NCI-H524 treated with DMSO at 0.1 percent for 48 hours (cell line): ENCODE measurements at places on chromosomes 2 and 18.

- no peak for DNase-seq
These were observed 8.3 kb downstream of the CTAGE1 start for GRCh38 chr18:22409445-22409844.

- no peak for DNase-seq
These were observed 265.3 kb downstream of the SETBP1 start for GRCh38 chr18:44945888-44946401.

GRCh38 chr2:223930103-223930976, 14.8 kb downstream of the WDFY1 start:
- no peak for DNase-seq

DNA sequence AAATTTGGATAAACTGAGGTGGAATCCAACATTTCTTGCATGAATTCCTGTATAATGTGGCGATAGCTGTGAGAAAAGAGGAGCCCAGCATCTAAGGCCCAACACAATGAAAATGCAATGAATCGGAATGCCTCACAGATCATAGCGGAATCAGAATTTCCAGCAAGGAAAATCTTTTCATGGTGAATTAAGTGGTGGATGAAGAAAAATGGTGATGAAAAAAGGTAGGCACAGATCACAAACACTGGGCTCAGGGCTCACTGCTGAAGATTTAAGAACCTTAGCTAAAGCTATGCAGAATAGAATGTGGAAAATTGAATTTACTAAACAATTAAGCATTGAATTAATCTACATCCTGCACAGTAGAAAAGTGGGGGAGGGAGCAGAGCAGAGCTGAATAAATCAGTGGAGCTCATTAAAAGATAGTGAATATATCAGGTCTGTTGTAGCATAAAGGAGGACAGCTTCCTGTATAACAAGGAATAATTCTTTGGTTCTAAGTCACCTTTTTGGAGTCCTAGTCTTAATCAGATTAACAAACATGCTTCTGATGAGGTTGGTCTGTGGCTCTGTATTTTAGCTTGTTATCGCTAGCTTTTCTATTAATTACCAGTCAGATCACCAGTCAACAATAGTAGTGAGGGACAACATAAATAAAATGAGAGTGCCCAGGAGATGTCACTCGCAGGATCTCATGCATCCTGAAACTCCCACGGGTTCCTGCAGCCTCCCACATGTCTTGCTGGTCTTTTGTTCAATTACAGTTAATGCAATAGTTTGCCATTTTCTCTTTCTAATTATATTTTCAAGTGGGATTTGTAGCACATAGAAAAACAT, 27.0 kb downstream of the MEIS1 start:
- DNase-seq, result no peak

DNA sequence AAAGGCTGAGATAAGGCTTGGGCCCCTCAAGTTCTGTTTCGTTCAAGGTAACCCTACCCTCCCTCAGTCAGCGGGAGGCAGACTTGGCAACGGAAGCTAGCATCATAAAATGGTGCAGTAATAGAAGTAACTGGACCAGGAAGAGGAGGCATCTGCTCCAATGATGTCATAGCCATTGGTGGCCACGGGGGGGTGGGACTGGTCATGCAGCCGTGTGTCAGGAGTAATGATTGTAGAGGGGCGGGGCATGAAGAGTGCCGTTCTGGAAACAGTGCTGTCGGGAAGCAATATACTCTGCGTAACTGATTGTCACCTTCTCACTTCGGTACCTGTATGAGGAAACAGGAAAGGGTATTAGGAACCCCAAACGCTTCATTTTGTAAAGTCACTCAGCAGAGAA, 6.9 kb upstream of the POLR2D start:
- no peak for DNase-seq

GRCh38 chr2:178285287-178285615, 90.9 kb downstream of the OSBPL6 start:
- no peak for DNase-seq

- DNase-seq, result no peak
These were observed 90.3 kb downstream of the DTNA start for GRCh38 chr18:34800381-34800780.

- DNase-seq, result no peak
These were observed 129.1 kb downstream of the NRP2 start for GRCh38 chr2:205811387-205811786.

DNA sequence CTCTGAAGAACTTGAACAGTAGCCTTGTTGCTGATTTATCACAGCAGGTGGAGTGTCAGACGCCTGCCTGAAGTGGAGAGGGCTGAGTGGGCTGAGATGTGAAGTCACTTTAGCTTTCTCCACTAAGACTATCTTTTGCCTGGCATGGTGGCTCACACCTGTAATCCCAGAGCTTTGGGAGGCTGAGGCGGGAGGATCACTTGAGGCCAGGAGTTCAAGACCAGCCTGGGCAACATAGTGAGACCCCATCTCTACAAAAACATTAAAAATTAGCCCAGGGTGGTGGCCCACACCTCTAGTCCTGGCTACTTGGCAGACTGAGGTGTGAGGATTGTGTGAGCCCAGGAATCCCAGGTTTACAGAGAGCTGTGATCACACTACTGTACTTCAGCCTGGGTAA, 60.6 kb upstream of the TTC39C start:
- no peak for DNase-seq

DNA sequence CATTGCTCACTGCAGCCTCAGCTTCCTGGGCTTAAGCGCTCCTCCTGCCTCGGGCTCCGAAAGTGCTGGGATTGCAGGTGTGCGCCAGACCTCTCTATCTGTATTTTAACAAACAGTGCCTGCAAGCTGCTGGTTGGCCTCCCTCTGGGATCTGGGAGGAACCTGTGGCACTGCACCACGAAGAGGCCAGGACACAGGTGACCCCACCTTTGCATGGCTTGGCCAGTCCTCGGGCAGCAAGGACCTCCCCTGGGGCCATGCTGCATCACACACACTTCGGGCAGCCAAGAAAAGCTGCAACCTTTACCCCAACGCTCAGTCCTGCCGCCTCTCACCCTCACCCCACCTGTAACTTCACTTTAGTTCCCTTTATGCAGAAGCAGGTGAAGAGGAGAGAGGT, 70.0 kb downstream of the PXDN start:
- DNase-seq, result no peak

- DNase-seq, result no peak
These were observed 451.8 kb downstream of the TGIF1 start for GRCh38 chr18:3901811-3902210.

GRCh38 chr18:74081966-74082741, 65.5 kb downstream of the FBXO15 start:
- DNase-seq, result no peak

- no peak for DNase-seq
These were observed 329.1 kb upstream of the CNTNAP5 start for GRCh38 chr2:123696021-123696420.

- DNase-seq, result no peak
These were observed 9.1 kb upstream of the SEMA4C start for GRCh38 chr2:96878796-96879544.

- DNase-seq, result no peak
These were observed 868 bp downstream of the INO80D start for GRCh38 chr2:206084870-206085741.

- DNase-seq, result peak; percentile 10
These were observed 9.8 kb upstream of the ZNF397 start for GRCh38 chr18:35231052-35231451.

GRCh38 chr2:143649226-143649740, 520.1 kb downstream of the ARHGAP15 start:
- no peak for DNase-seq

DNA sequence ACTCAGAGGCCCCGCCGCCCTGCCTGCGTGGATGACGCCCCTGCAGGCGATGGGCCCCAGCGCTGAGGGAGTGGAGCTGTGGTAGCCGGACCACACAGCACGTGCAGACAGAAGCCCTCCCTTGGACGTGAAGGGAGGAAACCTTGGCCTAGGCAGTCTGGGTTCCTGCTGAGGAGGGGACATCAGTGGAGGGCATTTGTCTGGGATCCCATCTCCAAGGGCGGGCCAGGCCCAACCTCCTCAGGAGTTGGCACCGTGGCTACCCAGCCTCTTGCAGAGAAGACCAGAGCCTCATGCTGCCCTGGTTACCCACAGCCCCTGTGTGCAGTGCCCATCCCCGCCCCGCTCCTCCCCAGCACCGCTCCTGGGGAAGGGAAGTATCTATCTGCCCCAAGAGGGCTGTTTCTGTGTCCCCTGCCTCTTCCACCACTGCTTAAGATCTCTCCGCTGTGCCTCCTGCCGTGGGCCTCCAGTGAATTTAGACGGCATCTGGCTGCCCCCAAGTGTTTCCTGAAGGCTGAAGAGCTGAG, 241.8 kb downstream of the KLHL29 start:
- no peak for DNase-seq

DNA sequence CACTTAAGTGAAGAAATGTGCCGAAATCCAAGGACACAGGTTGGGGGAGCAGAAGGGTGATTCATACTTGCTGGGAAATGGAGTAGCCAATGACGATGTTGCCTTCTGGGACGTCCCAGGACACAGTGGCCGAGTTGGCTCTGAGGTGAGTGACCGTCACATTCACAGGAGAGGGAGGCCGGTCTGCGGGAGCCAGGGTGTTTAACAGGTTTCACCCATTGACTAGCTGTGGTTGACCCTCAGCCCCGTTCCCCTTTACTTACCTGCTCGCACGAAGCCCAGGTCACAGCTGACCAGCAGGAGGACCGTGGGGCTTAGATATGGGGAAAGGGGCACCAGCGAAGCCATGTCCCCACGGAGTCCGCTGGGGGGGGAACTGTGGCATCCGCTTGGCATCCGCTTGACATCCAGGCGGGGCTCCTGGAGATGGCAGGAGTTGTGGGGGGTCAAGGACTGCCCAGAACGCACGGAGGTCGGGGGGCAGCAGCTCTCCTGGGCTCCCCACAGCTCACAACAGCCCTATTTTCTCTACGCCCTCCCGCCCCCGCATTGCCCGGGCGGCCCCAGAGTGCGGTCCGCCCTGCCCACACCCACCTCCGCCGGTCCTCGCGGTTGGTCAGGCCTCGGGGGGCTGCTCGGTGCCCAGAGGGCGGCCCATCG, 586 bp downstream of the FNDC4 start:
- DNase-seq, result no peak

DNA sequence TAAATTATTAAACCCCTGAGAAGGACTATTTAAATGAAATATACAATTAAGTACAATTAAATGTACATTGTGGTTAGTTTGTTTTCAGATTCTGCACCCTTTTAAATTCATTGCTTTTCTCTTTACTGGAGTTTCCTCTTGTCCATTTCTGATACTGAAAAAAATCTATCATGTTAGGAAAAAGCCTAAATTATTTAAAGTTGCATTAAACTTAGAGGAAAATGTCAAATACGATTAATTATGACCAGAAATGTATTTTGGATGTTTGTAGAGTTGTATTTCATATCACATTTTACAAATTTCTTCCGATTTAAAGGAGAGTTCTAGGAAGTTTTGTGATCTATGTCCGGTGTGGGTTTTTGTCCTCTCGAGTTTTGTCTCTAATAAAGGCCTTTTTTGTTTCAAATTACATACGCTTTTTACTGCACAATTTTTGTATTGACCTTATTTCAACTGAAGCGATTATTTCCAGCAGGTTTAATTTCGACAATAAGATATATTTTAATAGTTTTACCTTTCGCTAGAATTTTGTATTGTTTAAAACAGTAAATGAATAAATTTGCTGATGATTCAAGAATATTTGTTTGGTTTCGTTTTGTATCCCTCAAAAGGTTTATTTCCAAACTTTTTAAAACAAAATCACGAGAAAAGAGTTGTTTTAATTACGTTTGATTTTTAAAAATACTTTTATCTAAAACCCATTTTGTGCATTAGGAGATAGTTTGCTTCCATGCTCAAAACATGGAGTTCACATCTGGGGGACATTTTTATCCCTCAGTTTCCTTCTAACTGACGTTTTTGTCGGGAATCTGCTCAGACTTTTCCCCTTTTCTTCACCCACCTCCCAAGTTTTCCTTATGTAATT, 3.3 kb upstream of the SATB2 start:
- DNase-seq, result no peak

DNA sequence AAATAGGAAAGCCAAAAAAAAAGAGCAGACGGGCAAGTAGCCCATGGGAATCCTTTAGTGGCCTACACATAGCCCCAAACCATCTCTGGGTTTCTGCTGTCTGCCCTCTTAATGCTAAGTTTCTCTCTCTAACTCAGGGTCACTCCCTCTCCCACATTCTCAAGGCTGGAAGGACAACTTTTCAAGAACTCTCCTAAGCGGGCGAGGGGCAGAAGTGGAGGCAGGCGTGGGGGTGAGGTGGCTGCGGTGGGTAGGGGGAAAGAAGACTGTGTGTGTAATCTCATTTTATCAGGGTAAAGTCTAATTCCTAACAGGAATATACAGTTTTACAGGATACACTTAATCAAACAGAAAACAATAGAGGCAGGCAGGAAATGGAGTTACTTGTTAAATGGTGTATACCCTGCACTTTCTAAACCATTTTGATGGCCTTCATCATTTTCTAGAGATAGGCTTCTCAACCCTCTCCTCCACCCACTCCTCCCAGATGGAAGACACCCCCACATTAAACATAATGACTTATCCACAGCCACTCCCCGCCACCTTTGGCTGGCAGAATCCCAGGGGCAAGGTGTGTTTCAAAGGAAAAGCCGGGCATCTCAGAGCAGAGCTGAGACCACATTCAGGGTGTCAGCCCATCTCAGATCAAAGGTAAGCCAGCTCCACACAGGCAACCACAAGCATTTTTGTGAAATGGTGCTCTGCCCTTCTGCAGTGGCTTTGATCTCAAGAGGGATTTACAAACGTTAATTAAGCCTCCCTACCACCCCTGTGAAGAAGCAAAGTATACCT, 6.8 kb downstream of the SMAD7 start:
- DNase-seq, result no peak

- peak; percentile 7 for DNase-seq
These were observed 176.0 kb downstream of the SMAD2 start for GRCh38 chr18:47754311-47755101.

DNA sequence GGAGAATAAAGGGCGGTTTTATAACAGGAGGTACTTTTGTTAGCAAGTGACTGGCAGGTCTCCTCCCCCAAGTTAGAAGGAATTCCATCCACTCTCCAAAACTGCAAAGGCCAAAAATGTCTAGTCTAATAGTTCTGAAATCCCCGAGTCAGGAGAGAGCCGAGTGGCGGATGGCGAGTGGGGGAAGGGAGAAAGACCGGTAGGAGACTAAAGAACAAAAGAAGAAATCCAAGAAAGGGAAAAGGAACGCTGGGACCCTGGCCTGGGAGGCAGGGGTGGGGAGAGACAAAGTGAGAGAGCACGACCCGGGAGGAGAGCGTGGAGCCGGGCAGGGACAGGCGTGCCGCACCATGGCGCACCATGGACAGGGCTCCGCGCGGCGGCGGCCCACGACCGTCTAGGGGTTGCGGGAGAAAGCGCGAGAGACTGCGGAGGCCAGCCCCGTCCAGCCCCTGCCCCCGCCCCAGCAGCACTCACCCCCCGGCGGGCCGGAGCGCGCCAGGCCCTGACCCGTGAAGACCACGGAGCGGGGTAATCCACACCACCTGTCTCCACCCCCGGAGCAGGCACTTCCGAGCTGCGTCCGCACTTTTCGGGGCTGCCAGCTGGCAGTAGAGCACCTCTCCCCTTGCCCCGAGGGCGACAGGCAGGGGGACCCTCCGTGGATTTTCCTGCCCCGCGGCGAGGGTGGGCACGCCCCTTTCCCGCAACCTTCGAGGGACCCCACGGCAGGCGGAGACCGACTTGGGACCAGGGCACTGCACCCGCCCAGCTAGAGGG, 1.6 kb downstream of the CDH2 start:
- DNase-seq, result no peak
